Activated CD4-positive, alpha-beta T cell treated with anti-CD3 and anti-CD28 coated beads, Interleukin-2, amount 50 U/mL, for 1 hour (primary cell): ENCODE measurements at places on chromosomes 6 and 20.

DNA sequence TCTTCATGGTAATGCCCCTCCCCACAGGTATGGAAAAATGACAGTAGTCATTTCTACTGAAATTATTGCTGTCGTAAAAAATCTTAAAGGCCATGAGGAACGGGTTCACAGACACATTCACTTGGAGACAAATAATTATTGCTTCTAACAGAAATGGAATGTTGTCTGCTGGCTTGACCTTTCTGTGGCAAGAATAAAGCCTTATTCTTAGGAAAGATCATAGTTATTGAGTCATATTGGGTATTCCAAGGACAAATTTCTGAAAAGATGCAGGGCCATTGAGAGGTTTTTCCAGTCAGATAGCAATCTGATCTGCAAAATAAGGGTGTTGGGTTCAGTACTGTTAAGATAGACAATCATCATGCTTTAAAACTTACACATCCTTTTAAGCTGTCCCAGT, 29.2 kb downstream of the AKAP7 start:
- DNase-seq: no peak

- DNase-seq: no peak
Observed at GRCh38 chr6:166559211-166559610, 27.3 kb downstream of the RAMACL start.

DNA sequence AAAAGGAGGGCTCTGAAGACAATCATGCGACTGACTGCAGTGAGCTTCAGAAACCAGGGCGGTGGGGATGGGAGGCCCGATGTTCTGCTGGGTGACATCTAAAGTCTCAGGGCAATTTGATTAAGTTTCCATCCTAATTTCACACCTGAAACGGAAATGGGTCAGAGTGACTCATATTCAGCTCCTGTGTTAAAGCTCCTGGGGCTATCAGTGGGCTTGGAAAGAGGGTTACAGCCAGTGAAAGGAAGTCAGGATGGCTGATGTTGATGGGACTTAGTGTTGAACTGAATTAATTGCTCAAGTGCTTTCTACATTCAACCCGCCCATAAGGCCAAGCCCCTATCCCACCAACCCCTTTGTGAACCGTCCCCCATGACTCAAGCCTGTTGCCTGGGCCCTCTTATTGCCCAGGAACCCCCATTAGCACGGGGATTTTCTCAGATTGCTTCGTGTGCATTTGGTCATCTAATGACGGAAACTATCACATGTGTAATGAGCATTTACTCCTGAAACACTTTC, 47.1 kb upstream of the TBC1D7 start:
- DNase-seq: no peak

GRCh38 chr20:48685300-48685699, 142.5 kb downstream of the PREX1 start:
- no peak for DNase-seq

- DNase-seq: no peak
Observed at GRCh38 chr6:148440016-148440415, 97.4 kb downstream of the SASH1 start.

DNA sequence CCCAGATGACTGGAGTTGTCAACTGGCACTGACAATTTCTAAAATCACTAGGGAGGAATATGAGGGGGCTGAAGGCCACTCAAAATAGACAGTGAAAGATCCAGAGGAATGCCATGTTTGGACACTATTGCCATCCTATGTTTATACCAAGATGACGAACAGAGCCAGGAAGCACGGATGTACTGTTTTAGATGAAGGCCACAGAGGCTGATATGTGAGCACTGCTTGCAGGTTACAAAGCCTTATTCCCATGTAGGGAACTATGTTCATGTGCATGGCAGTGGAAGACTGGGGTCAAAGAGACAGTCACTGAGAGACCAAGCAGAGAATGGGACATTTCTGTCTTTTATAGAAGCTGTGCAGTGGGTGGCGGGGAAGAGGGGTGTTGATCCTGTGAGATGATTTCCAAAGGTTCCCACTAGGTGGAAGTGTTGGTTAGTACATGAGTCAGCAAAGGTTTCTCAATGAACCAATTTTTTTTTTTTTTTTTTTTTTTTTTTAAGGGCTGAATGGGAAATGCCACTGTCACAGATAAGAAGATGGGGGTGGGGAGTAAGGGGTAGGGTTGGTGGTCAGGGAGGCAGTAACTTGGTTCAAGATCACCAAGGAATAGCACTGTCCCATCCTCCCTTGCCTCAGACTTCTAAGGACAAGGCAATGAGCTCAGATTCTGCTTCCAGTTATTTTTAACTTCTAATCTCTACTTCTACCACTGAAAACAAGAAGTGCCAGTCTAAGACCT, 46.7 kb upstream of the MOCS1 start:
- DNase-seq: no peak

- DNase-seq: peak; percentile 28
Observed at GRCh38 chr20:19995220-19995863, 21.8 kb upstream of the NAA20 start.

DNA sequence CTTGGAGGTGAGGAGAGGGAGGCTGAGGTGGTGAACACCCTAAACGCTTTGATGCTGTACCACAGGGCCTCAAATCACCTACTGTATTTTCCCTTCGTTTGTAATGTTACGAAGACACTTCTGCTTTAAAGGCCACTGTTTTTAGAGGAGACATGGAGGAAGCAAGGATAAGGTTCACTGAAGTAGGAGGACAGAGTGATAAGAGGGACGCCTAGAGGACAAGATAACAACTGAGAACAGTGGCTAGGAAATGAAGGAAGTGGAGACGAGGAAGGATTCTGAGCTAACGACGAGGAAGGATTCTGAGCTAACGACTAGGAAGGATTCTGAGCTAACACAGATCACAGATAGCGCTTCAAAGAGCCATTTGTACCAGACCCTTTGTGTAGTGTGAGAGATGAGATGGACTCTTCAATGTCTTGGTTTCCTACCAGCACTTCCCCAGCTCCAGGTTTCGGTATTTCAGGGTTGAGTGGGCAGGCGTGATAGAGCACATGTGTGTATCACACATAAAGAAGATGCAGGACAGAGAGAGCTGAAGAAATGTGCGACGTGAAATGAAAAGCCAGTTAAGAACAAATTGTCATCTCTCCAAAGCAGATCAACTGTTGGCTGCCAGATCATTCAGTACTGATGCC, 7.5 kb downstream of the SF3B5 start:
- no peak for DNase-seq

GRCh38 chr20:36259177-36260061, 23.1 kb downstream of the AAR2 start:
- no peak for DNase-seq

DNA sequence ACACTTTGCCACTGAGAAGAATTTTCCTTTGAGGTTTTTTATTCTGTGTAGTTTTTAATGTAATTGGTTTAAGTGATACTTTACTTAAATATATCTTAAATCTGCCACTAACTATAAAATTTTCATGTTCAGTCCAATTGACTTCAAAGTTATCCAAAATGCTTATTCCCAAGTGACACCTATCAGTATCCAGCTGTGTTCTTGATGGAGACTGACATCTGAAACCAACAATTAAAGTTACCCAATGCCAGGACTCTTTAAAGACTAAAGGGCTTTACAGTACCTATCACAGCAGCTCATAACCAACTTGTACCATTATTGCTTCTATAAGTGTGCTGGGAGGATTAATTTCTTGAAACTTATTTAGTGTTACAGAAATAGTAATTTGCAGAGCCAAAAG, 13.8 kb upstream of the EYA4 start:
- no peak for DNase-seq

DNA sequence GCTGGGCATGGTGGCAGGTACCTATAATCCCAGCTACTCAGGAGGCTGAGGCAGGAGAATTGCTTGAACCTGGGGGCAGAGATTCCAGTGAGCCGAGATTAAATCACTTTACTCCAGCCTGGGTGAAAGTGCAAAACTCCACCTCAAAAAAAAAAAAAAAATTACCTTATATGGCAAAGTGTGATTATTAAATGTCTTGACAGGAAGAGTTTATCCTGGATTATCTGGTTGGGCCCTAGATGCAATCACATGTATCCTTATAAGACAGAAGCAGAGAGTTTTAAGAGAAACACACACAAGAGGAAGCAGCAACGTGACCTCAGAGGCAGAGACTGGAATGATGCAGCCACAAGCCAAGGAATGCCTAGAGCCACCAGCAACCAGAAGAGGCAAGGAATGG, 11.0 kb downstream of the ADA start:
- DNase-seq: no peak

GRCh38 chr20:46857061-46857831, 37.4 kb upstream of the EYA2 start:
- no peak for DNase-seq

GRCh38 chr6:159973951-159974350, 5.1 kb downstream of the IGF2R start:
- no peak for DNase-seq

- peak; percentile 58 for DNase-seq
Observed at GRCh38 chr6:30955367-30956042, 14.7 kb downstream of the MUCL3 start.

DNA sequence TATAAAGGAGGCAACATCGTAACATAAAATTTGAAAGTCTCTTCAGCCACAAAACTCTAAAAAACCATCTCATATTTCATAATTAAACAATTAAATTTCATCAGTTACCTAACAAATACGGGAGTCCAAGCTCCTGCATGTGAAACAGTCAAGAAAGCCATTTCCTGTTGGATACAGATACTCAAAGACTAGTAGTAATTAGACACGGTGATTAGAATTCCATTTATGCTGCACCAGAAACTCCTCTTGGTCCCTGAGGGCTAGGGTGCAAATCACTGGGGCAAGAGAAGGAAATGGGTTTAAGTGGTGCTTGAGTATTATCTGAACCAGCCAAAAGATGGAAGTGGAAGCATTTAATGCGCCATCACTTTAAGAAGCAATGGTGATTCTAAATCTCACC, 27.4 kb downstream of the TRAM2 start:
- DNase-seq: no peak

DNA sequence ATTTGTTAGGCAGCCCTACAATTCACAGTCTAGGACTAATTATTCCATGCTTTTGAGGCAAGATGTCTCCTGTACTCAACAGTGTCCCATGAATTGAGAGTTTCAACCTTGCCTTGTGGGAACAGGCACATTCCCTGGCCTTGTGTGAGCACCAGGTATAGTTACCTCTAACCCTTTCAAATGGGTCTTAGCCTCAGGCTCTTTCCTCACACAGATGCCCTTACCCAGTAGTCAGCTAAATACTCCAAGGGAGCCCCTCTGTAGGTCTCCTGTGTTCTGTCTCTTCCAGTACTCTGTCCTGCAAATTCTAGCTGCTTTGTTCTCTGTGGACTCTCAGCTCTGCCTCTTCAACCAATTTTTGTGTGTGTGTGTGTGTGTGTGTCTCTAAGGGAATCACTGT, 135.3 kb downstream of the ZFAND3 start:
- no peak for DNase-seq

DNA sequence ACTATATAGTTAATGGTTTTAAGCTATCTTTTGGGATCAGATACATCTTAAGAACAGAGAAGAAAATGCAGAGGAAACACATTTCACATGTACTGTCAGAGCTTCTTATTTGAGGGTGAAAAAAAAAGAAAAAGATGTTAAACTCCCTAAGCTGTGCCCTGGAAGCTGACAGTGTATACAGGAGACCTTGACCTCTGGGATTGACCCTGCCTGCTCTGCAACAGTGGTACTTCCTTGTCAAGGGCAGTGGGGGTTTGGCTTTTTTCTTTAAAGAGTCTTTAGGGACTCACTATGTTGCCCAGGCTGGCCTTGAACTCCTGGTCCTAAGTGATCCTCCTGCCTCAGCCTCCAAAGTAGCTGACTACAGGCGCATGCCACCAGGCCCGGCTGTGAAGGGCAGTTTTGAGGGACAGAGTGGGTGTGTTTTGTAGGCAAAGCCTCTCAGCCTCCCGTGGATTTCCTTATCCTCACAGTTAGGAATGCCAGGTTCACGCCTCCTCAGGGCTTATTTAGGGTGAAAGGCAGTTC, 60.6 kb upstream of the SLC22A1 start:
- DNase-seq: no peak

DNA sequence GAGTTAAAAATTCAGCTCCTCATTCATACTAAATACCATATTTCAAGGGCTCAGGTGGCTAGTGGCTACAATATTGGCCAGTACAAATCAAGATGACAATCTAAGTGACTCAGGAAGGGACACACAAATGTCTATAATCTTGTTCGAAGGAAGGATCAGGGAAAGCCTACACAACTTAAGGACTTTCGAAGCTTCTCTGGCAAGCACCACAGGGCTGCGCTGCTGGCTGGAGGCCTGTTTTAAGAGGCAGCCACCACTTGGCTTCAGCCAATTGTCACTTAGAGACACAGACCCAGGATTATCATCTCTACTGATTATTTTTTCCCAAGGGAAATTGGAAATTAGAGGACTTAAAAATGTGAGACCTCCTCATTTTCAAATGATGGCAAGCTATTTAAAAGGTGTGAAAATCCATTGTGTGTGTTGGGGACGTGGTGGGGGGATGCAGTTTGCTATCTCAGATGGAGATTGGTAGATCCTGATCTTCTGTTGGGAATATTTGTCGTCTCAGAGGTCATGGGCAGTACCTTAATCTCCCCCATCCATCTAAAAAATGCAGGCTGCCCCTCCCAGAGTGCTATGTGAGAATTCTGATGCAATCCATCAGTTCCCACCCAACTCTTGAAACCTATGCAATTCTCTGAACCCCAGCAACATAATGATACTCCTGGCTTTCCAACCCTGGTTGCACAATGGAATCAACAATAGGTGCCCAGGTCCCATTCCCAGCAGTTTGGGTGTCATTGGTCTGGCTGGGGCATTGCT, 11.3 kb downstream of the ARHGAP40 start:
- no peak for DNase-seq

DNA sequence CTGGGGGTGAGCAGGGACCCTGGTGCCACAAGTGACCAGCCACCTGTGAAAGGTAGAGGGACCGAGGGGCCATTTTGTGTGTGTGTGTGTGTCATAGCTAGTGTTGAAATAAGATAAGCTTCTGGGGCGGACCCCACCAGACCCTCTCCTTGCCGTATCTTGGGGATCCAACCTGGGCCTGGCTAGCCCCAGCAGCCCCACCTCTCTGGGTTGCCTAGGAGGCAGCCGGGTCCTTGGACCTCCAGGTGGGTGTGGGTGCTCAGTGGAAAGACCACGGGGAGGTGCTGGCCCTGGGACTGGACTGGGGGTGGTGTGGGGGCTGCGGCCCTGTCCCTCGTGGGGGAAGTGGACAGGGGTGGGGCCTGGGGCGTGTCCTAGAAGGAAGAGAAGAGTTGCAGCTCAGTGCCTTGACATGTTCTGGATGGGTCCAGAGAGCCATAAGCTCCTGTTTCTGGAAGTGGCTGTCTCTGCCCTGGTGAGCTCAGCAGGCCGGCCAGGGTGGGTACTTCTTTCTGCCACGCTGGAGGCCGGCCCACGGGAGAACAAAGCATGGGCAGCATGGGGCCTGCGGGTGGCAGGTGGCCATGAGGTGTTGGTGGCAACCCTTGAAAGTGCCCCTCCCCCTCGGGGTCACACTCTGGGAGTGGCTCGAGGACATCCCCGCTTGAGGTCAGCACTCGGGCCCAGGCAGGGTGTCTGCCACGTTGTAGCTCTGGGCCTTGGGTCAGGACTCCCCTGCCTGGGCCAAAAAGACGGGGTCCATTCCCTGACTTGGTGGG, 8.4 kb downstream of the RBBP8NL start:
- no peak for DNase-seq

DNA sequence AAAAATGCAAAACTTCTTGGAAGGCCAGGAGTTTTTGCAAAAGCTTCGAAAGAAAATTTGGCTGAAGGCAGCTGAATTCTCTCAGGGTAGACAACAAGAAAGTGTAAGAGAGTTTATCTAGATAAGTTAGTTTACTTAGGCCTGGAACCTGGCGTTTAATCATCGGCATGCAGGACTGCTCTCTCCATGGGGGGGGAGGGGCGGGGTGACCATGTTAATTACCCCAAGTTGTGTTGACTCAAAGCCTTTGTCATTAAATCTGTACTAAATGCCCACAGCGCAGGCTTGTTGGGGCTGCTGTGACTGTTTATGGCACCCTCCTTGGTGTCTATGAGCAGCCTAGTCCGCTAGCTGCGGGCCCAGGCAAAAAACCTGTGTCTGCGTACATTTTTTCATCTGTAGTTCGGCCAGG, 20.1 kb upstream of the ZNF451 start:
- DNase-seq: no peak
